ENCODE measurements at places on chromosomes 1 and 21. TPM values are rescaled to one million over a fixed set of nuclear protein-coding genes. Genes with fewer than 3 reads are reported as not detected.

GRCh38 chr1:182279302-182279701 is 112.3 kb downstream of the GLUL start:
- no peak overlapping the region for H3K4me3 ChIP-seq
- H3K36me3 ChIP-seq: no peaks in the 10 kb centered on the region
- DNase-seq: no peak
- H3K27me3 ChIP-seq: no peaks in the 10 kb centered on the region

The CYP4B1 gene
- not detected for total RNA-seq

GRCh38 chr1:11051781-11052511 is 4.9 kb upstream of the MASP2 start:
- H3K4me1 ChIP-seq: no peaks in the 10 kb centered on the region
- H3K4me3 ChIP-seq: no peak overlapping the region
- no peak overlapping the region for H3K27ac ChIP-seq
- H3K27me3 ChIP-seq: no peaks in the 10 kb centered on the region

DNA sequence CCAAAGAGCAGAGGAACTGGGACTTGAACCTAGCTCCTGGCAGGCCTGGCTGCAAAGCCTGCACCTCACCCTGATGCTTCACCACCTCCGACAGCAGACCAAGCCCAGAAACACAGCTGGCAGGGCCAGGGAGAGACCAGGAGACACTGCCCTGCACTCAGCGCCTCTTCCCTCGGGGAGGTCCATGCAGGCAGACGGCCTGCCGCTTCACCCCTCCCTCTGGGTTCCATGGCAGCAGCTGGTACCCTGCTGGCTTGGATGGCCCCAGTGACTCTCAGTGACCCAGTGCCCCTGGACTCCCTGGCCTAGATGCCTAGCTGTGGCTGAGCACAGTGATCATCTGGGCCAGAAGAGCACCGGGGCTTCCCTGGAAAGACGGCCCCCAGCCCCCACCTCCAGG is 65.3 kb upstream of the TARDBP start:
- no peaks in the 10 kb centered on the region for H3K4me1 ChIP-seq
- H3K27me3 ChIP-seq: no peaks in the 10 kb centered on the region
- no peak overlapping the region for H3K27ac ChIP-seq
- no peaks in the 10 kb centered on the region for H3K36me3 ChIP-seq

GRCh38 chr1:101200513-101200912 is 36.3 kb upstream of the S1PR1 start:
- H3K27ac ChIP-seq: no peak overlapping the region
- DNase-seq: no peak

DNA sequence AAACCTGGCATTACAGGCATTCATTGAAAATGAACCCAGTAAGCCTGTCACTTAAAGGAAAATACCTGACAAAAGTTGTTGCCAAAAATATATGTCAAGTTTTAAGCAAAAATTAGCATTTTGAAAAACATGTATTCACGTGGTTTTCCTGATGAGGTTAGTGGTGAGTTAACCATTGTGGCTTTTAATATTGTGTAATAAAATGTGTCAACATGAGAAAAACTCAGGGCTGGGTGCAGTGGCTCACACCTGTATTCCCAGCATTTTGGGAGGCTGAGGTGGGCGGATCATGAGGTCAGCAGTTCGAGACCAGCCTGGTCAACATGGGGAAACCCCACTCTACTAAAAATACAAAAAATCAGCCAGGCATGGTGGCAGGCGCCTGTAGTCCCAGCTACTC is 731.4 kb downstream of the KCNT2 start:
- no peak for DNase-seq
- no peaks in the 10 kb centered on the region for H3K4me1 ChIP-seq
- no peak overlapping the region for H3K27ac ChIP-seq
- no peak overlapping the region for H3K4me3 ChIP-seq
- H3K36me3 ChIP-seq: no peaks in the 10 kb centered on the region

GRCh38 chr21:41890355-41890754 is 11.2 kb upstream of the PRDM15 start:
- H3K4me1 ChIP-seq: peaks cover under 1% of the 10 kb centered on the region
- H3K27me3 ChIP-seq: no peaks in the 10 kb centered on the region

DNA sequence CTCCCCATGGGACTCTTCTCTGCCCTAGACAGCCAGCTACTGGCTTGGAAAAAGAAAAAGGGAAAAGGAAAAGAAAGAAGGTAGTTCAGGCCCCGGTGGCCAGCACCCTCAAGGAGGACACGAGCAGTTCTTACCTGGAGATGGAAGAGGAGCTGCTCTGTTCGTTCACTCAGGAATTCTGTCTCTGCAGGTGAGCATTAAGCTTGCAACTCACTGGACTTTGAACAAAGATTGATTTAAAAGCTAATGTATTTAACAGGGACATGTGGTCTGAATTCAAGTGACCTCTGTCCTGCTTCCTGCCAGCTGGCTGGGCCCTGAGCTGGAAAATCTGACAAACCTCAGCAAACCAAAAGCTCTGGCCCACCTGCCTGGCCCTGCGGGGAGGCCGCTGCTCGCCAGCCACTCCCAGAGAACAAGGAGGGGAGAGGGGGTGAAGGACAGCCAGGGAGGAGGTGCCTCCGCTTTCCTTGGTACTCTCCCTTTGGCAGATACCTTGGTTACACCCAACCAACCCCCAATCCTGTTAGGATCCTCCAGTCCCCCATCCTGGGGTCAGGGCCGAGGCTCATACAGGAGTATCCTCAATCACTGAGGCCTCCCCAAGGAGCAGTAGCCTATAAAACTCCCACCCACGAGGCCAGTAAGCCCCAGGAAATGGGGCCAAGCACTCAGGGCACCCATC is at the start of gene PDZK1:
TSS of gene PDZK1 (minus strand) at position 186 of the 685 bp plus-strand sequence. CDS start 19,347 bp downstream, outside the sequence.
- H3K27me3 ChIP-seq: no peaks in the 10 kb centered on the region
- DNase-seq: no peak
- no peaks in the 10 kb centered on the region for H3K36me3 ChIP-seq

- H3K4me3 ChIP-seq: no peak overlapping the region
- no peak overlapping the region for H3K27ac ChIP-seq
- H3K36me3 ChIP-seq: no peaks in the 10 kb centered on the region
- H3K4me1 ChIP-seq: no peaks in the 10 kb centered on the region
- no peak for DNase-seq
These were observed 103.2 kb downstream of the BCAR3 start for GRCh38 chr1:93578433-93578830.

- no peak overlapping the region for H3K27ac ChIP-seq
- DNase-seq: no peak
- H3K27me3 ChIP-seq: no peaks in the 10 kb centered on the region
- no peaks in the 10 kb centered on the region for H3K4me1 ChIP-seq
- no peaks in the 10 kb centered on the region for H3K36me3 ChIP-seq
- no peak overlapping the region for H3K4me3 ChIP-seq
These were observed 14.9 kb downstream of the SLC45A1 start for GRCh38 chr1:8332806-8333205.

GRCh38 chr1:192530254-192530653 is 45.3 kb upstream of the RGS1 start:
- H3K4me3 ChIP-seq: no peak overlapping the region
- H3K27me3 ChIP-seq: no peaks in the 10 kb centered on the region
- no peak for DNase-seq
- H3K36me3 ChIP-seq: no peaks in the 10 kb centered on the region
- H3K4me1 ChIP-seq: peaks cover 7% of the 10 kb centered on the region

The AIRE gene
- total RNA-seq: not detected

GRCh38 chr1:219581344-219581743 is 31.6 kb downstream of the ZC3H11B start:
- no peaks in the 10 kb centered on the region for H3K36me3 ChIP-seq
- no peaks in the 10 kb centered on the region for H3K27me3 ChIP-seq

GRCh38 chr1:173241528-173242347 is 34.6 kb upstream of the TNFSF4 start:
- H3K27me3 ChIP-seq: no peaks in the 10 kb centered on the region
- no peaks in the 10 kb centered on the region for H3K4me1 ChIP-seq
- no peak overlapping the region for H3K4me3 ChIP-seq
- H3K36me3 ChIP-seq: no peaks in the 10 kb centered on the region
- DNase-seq: no peak

- H3K27me3 ChIP-seq: no peaks in the 10 kb centered on the region
- peaks cover 43% of the 10 kb centered on the region for H3K4me1 ChIP-seq
- peak overlapping the region; percentile 61 for H3K4me3 ChIP-seq
- no peaks in the 10 kb centered on the region for H3K36me3 ChIP-seq
- DNase-seq: peak; percentile 84
These were observed 4.5 kb upstream of the NFIA start for GRCh38 chr1:61077676-61078541.

DNA sequence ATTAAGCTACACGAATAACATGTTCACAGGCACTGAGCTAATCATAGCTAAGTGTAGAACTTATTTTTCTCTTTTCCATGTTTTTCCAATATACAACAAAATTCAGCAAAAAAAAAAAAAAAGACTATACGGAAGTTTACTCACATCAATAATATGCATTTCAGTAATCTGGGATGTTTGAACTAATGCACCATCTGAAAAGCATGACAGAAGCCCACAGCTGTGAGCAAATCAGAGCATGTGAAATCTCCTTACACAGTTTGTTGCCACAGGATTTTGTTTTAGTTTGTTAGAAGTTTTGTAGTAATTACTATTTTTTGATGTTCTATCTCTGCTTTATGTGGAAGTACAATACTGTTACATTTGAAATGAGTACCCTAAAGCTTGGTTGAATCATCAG is 1051.7 kb downstream of the TTLL7 start:
- no peaks in the 10 kb centered on the region for H3K36me3 ChIP-seq
- H3K4me3 ChIP-seq: no peak overlapping the region
- DNase-seq: no peak

The CELA2A gene
- total RNA-seq: not detected

The LINGO4 gene
- total RNA-seq: 0.09 TPM

- peak overlapping the region; percentile 60 for H3K4me3 ChIP-seq
- peak; percentile 86 for DNase-seq
- H3K36me3 ChIP-seq: peaks cover 12% of the 10 kb centered on the region
- H3K27ac ChIP-seq: peak overlapping the region; percentile 53
- H3K4me1 ChIP-seq: peaks cover 94% of the 10 kb centered on the region
- H3K27me3 ChIP-seq: no peaks in the 10 kb centered on the region
These were observed 7.1 kb downstream of the AMIGO1 start for GRCh38 chr1:109502364-109502851.

DNA sequence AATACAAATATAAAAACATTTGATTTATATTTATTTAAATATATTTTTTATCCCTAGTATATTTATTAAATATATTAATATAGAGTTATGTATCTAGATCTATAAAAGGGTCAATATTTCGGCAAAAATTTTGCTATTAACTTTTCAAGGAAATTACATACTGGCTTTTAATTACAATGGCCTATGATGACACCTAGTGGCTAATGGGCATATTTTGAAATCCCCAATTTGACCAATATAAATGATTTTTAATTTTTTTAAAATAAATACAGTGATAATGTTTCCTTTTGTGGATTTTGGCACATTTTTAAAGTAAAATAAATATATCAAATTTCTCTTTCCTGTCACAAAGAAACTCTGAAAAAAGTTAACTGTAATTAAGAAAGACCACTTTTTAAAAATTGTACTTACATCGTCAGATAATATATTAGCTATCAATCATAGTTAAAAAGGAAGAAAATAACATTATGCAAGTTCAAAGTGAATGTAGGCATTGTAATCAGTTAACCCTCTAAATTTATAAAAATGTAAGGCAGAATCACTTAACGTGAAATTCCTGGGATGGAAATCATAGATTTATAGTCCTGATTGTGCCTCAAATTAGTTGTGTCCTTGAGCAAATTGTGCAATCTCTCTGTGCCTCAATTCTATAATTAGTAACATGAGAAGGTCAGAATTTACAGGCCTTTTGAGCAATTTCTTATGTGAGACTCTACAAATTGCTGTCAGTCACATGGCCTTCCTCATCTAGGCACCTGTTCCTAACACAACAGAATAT is 25.6 kb upstream of the RGS13 start:
- no peak overlapping the region for H3K4me3 ChIP-seq
- no peaks in the 10 kb centered on the region for H3K27me3 ChIP-seq
- H3K27ac ChIP-seq: no peak overlapping the region
- peak; percentile 16 for DNase-seq

The FGR gene
- 1.6 TPM for total RNA-seq

The RGS18 gene
- 0.42 TPM for total RNA-seq

- H3K27ac ChIP-seq: peak overlapping the region; percentile 28
- H3K4me3 ChIP-seq: peak overlapping the region; percentile 19
- DNase-seq: no peak
- no peaks in the 10 kb centered on the region for H3K36me3 ChIP-seq
These were observed 8.5 kb upstream of the B4GALT3 start for GRCh38 chr1:161185732-161186311.

The MYCL gene
- 0.24 TPM for total RNA-seq

- H3K27ac ChIP-seq: no peak overlapping the region
- no peaks in the 10 kb centered on the region for H3K36me3 ChIP-seq
- no peak for DNase-seq
These were observed 8.6 kb downstream of the KCNC4 start for GRCh38 chr1:110218739-110219138.

DNA sequence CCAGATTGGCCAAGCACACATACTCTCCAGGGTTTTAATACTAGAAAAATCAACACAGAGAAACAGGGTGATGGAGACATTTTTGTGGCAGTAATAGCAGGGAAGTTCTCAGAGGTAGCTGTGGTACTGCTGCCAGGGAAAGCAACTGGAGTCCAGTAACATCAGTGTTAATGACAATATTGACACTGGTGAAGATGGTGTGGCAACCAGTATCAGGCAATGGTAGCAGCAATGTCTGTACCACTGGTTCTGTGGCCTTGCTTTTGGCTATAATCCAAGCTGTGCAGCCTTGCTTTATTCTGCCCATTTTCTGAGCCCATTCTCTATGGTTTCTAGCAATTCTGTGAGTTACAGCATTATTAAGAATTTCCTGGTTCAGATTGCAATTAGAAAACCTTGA is 1.6 kb upstream of the SNX7 start:
- H3K27ac ChIP-seq: no peak overlapping the region
- no peaks in the 10 kb centered on the region for H3K36me3 ChIP-seq
- H3K27me3 ChIP-seq: peaks cover 4% of the 10 kb centered on the region
- DNase-seq: no peak

The HLX gene
- not detected for total RNA-seq

DNA sequence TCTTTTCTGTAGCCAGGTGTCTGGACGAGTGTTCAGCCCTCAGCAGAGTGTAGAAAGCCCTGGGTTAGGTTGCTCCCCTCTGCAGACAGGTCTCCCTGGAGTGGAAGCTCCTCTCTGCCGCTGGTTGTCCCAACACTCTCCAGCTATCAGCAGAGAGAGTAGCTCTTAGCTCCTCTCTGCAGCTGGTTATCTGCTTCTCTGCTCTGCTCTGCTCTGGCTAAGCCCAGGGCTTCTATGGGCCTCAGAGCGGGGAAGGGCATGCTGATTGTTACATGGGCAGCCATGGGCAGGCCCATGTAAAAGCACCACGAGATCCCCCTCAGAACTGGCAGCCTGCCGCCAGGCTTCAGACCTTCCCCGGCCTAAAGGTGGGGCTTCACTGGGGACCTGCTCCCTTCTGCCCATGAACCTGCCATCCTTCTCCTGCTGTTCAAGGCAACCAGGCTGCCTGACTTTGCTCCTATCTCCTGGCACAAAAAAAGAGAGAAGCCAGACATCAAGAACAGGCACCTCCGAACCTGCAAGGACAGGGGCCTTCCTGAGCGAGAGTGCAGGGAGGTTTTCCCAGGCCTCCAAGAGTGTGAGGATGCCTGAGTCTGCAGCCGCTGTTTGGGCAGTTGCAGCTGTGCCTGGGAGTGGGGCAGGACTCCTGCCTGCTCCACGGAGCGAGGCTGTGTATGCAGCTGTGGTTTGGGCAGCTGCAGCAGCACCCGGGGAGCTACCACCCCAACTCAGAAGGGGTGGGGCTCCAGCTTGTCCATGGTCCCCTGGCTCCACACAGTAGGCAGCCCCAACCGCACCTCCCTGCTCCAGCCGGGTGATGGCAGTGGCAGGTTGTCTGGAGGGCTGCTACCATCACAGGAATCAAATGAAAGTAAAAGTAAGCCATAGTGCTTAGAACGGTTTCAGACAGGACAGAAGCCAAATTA is 973.7 kb downstream of the LTN1 start:
- DNase-seq: no peak
- no peaks in the 10 kb centered on the region for H3K27me3 ChIP-seq
- no peak overlapping the region for H3K27ac ChIP-seq
- no peak overlapping the region for H3K4me3 ChIP-seq
- no peaks in the 10 kb centered on the region for H3K4me1 ChIP-seq

The HSPG2 gene
- 0.72 TPM for total RNA-seq
